Frontal cortex (tissue), 4 donors: ENCODE measurements at places on chromosomes 5 and 9. TPM values are rescaled to one million over a fixed set of nuclear protein-coding genes. Genes with fewer than 3 reads are reported as not detected.

DNA sequence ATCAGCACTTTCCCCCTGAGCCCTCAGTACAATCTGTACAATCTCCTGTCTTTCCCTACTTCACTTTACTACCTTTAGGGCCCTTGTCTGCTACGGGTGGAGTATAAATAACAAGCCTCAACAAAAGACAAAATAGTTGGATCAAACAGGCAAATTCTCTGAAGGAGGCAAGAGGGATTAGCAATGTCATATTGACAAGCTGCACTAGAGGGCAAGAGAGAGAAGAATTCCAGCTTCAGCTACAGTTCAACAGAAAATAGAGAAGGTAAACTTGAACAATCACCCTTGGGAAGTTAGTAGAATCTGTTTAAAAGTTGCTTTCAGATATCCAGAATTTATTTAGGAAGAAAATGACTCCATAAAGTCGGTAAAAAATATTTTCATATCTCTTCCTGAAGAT is 68.4 kb upstream of the IZUMO3 start:
- DNase-seq = no peak

Gene ECSCR
- total RNA-seq = 4.9 TPM

DNA sequence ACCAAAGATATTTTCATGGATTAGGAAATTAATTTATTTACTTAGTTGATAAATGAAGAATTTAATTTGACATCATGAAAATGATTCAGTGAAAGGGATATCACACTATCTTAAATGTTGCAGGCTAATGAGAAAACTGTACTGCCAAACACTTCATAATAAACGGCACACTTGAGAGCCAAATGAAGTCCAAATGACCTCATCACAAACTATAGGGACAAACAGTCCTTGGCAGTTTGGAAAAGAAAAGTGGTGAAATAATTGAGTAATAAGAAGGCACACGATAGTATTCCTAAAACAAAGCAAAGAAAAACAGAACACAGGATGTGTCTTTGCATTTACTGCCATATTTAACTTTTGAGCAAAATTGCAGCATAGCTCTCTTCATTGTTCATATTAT is 116.9 kb upstream of the TLR4 start:
- no peak for DNase-seq

GRCh38 chr9:107175816-107176435 is 107.2 kb upstream of the RAD23B start:
- DNase-seq = no peak

Gene FAM153A
- 2.4 TPM for total RNA-seq

Gene OR2K2
- 0.41 TPM for total RNA-seq

Gene FOXD4
- 1.2 TPM for total RNA-seq

- no peak for DNase-seq
Observed at GRCh38 chr9:69497816-69498215, 172.8 kb downstream of the ENTREP1 start.

GRCh38 chr9:122173670-122174069 is 14.0 kb downstream of the MORN5 start:
- no peak for DNase-seq
